BJ (cell line): ENCODE measurements at places on chromosomes 5 and 9.

DNA sequence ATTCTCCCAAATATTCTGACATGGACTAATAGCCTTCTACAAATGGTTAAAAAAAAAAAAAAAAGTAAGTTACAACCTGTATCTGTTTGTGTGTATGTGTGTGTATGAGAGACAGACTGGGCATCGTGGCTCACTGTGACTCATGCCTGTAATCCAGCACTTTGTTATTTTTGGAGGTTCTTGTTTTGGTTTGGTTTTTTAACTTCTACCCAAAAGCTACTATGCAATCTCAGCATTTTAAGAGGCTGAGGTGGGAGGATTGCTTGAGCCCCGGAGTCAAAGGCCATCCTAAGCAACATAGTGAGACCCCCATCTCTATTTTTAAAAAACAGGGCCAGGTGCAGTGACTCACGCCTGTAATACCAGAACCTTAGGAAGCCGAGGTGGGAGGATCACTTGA, 17.6 kb upstream of the HAVCR1 start:
- peak; percentile 26 for DNase-seq

- DNase-seq: no peak
Measured at GRCh38 chr9:9560382-9561035, 1052.3 kb downstream of the PTPRD start.

DNA sequence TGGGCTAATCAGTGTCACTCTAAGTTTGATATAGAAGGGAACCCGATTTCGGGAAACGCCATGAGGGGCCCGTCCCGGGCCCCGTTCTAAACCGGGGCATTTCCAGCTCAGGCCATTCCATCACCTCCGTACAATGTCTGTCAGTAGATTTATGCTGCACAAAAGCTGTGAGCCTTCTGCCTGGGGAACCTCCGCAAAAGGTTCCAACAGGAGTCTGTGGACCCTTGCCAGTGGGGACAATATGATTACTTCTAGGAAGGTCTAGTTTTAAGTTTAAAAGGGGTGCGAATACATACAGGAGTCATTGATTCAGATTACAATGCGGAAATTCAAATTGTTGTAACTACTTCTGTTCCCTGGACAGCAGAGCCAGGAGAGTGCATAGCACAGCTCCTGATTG, 57.6 kb downstream of the RAPGEF1 start:
- DNase-seq: no peak

DNA sequence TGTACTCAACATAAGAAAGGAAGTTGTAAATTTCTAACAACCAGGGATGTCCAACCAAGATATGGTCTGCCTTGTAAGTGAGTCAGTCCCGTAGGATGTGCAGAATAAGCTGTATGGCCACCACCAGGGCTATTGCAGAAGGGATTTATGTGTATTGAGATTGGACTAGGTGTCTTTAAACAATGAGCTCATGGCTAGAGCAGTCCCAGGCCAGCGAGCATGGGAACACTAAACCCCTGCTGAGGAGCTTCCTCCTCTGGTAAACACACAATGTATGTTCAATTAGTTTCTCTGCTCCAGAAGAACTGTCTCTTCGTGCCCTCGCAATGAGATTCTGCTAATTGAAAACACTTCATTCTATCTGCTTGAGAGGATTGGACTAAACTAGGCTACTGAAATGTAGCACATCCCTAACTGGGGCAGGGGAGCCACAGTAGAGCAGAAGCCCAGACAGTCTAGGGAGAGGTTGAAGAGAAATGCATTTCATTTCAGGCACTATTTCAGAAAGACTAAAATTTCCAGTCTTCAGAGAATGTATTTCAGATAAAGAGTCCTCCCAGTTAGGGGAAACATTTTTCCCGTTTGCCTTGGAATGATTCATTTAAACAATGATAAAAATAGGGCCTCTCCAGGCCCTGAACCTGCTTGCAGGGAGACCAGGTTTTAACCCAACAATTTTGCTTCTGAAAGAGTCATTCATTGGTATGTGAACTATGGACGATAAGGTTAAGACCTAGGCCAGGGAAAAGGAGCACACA, 154.7 kb downstream of the FAM114A2 start:
- DNase-seq: peak; percentile 90

DNA sequence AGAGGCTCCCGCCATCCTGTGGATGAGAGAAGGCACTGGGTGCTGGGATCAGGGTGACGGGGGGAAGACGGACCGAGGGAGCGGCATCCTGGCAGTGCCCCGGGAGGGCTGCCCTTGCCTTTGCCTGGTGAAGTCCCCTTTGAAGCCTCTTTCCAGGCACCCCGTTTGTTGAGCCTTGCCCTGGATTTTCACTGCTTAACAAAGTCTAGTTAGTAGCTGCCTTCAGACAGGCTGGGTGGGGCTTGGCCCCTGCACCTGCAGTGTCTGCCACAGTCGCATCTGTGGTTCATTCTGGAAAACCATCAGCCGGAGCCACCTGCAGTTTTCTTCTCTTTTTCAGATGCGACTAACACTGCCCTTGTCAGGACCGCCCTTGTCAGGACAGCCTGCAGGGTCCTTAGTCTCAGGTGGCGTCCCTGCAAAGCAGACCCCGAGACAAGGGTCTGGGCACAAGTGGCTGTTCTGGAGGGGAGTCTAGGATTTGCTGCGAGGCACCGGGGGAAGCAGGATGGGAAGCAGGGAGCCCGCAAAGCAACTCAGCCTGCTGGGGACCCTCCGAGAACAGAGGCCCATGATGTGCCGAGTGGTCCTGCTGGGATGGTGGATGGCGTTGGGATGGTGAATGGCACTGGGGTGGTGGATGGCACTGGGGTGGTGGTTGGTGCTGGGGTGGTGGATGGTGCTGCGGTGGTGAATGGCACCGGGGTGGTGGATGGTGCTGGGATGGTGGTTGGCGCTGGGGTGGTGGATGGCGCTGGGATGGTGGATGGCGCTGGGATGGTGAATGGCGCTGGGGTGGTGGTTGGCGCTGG, 147.9 kb upstream of the COL5A1 start:
- DNase-seq: no peak

DNA sequence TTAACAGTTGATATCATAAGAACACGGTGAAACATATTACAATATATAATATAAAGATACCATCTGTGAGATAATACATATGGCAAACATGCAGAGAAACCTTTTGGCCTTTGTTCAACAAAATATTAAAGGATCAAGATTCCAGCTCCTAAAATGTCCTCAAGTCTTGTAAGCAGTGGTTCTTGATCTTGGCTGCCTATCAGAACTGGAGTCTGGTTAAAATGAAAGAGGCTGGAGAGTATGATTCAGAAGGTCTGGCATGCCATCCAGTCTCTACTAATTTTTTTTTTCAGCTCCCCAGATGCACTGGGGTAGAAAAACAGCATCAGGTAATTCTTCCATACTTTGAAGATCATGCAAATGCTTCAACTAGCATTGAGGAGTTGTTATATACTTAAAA, 83.2 kb downstream of the TNC start:
- peak; percentile 60 for DNase-seq

DNA sequence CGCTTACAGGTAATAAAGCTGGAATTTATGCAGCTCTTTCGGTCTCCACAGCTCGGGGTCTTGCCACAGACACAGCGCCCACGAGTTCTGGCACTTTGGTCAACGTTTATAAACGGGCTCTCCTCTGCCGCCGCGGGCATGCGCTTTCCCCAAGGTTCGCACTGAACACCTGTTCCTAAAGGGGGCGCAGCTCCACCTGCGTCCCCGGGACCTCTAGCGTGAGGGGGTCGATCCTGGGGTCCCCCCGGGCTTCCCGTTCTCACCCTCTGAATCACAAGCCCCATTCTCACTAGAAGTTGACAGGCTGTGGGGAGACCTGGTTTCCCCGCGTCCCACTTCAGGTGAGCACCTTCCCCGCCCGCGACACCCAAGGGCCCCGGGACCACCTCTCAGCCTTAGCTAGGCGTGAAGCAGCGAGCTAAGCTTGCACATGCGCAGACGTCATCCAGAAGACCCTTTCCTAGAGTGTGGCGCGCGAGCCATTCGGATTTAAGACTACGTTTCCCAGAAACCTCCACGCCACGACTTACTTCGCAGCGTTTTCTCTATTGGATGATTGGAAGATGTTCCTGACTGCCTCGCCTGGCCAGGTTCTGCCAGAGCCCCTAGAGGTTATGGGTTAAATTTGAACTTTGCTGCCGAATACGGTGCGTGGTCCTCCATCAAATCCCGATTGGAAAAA, 21.3 kb upstream of the ZNF782 start:
- DNase-seq: no peak

- DNase-seq: no peak
Measured at GRCh38 chr9:104984542-104984941, 56.6 kb upstream of the ABCA1 start.

- no peak for DNase-seq
Measured at GRCh38 chr5:55900068-55900467, 48.9 kb downstream of the IL31RA start.

GRCh38 chr9:75844321-75844720, 46.2 kb upstream of the PCSK5 start:
- no peak for DNase-seq

DNA sequence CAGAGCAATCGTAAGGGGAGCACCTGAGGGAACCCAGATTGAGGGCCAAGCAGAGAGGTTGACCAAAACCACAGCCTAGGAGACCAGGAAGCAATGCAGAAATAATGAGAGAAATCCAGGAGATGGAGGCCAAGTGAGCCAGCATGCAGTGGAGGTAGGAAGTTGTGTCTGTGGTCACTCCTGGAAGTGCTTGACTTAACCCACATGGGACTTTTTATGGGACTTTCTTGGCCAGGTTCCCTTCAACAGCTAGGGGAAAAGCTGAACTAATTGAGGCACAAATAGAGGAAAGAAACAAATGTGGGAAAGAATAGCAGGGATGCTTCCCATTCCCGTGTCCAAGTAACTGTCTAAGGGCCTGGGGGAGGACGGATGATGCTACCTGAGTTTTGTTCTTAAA, 293.2 kb upstream of the CLINT1 start:
- no peak for DNase-seq

- DNase-seq: no peak
Measured at GRCh38 chr5:91352831-91353695, 30.1 kb downstream of the ARRDC3 start.

GRCh38 chr5:137754961-137755762, 999 bp upstream of the HNRNPA0 start:
- no peak for DNase-seq

- no peak for DNase-seq
Measured at GRCh38 chr5:132023258-132024116, 12.0 kb upstream of the ACSL6 start.

DNA sequence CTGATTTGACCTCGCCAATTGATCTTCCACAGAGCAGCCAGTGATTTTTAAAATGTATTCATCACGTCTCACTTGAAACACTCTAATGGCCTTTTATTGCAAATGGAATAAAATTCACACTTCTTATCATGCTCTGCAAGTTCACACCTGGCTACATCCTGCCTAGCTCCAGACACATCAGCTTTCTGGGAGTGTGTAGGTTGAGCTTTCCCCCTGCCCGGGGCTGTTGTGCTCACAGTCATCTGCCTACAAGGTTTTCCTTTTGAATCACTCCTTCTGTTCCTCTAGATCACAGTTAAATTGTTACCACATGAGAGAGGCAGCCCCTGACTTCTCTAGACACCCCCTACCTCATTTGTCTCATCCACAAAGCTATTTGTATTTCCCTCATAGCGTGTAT, 674.5 kb downstream of the PRELID2 start:
- no peak for DNase-seq

GRCh38 chr5:124650951-124651662, 95.3 kb downstream of the ZNF608 start:
- DNase-seq: peak; percentile 63

DNA sequence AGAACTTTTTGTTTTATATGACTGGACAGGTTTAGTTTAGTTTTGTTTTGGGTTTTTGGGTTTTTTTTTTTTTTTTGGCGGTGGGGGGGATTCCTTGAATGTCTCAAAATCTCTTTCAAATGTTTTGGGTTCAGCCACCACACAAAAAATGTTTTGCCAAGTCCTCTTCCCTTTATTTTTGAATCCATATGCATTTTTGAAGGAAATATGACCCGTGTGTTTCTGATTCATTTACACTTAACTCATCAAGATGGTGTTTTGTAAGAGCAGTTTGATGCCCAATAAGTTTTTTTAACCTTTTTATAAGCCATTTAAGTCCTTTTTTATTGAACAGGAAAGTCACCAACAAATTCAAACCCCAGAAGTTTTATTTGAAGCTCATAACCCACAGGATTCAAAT, 209.8 kb downstream of the CWC27 start:
- DNase-seq: no peak
